ENCODE measurements at places on chromosomes 3 and 15.

GRCh38 chr15:70777170-70777926 is 14.0 kb upstream of the UACA start:
- no peak for DNase-seq

GRCh38 chr15:67902579-67903009 is 62.7 kb upstream of the RNU6-1 start:
- no peak for DNase-seq

GRCh38 chr3:72615776-72616175 is 232.5 kb downstream of the SHQ1 start:
- DNase-seq, result no peak

DNA sequence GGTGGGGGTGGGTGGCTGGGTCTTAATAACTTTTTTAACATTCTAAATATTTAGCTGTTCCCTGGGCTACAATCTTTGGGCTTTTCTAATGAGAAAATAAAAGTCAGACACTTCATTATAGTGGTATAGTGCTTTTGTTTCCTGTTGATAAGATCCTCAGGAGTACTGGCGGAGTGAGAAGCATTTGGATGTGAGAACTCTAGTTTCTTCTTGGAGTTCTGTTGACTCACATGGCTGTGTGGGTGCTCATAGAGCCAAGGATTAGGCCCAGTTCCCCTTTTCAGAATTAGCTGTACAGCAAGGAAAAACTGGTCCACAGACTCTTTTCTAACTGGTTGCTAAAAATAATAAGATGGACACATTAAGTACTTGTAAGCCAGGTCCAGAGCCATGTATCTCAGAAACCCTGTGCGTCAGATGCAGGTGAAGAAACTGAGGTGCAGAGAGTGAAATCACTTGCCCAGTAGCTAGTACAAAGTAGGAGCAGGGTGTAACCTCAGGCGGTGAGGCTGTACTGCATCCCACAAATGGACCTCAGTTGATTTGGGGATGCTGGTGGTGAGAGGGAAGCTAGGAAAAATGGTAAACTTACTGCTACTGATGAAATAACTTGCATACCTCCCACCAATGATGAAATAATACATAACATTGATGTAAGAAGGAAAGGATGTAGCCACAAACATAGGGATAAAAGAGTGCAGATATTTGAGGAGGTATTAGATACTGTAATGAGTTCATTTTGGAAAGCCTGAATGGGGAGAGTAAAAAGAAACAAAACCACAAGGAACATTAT is 2.3 kb downstream of the ITPR1 start:
- DNase-seq, result peak; percentile 35

- no peak for DNase-seq
These were observed 622.8 kb upstream of the AGTR1 start for GRCh38 chr3:148074946-148075345.

GRCh38 chr3:196063456-196063855 is 18.4 kb downstream of the TFRC start:
- no peak for DNase-seq

- DNase-seq, result no peak
These were observed 84.6 kb downstream of the MAGI1 start for GRCh38 chr3:65953881-65954733.

- no peak for DNase-seq
These were observed 62.2 kb upstream of the AKAP13 start for GRCh38 chr15:85318048-85318731.

GRCh38 chr3:128482666-128483656 is 10.0 kb downstream of the GATA2 start:
- DNase-seq, result peak; percentile 81

GRCh38 chr3:196631682-196632045 is 7.8 kb upstream of the NRROS start:
- no peak for DNase-seq

Measured in GDM1 (cell line).